ENCODE measurements at places on chromosomes 13 and 19.

- no peak for DNase-seq
Observed at GRCh38 chr13:60275208-60275607, 111.5 kb upstream of the DIAPH3 start.

GRCh38 chr19:1343041-1343440 is 40.7 kb upstream of the NDUFS7 start:
- no peak for DNase-seq

GRCh38 chr13:27968316-27969081 is 616 bp downstream of the CDX2 start:
- no peak for DNase-seq

DNA sequence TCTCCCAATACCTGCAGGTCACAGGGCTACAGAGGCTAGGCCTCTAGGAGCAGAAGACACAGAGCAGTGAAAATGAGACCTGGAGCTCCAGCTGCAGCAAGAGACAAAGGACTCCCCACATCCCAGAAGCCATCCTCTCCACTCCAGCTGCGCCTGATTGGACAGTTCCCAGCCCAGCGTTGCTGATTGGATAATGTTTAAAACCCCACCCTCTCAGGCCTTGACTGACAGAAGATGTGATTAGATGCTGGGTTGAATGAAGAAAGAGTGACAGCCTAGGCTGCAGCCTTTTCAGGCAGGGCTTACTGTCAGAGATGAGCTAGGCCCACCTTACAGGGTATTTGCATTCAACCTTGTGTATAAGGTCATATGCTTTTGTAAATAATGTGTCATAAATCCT is 59.4 kb downstream of the ZNF708 start:
- DNase-seq = no peak

DNA sequence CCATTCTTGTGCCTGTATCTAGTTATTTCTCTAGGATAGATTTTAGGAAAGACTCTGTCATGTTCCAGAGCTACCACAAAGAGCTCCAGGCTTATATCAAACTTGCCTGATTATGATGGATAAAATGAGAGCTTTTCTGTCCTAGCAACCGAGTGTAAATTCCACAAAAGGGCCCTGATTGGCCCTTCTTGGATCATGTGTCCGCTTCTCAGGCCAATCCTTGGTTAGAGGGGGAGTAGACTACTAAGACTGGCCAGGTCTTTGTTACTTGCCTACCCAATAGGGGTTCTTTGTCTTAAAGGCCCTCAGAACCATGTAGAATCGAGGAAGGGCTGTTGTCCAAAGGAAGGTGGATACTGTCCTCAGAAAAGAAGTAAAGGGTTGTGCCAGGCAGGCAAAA is 2.4 kb downstream of the DHX34 start:
- DNase-seq = no peak

GRCh38 chr13:46165485-46166223 is 16.3 kb downstream of the LCP1 start:
- no peak for DNase-seq

GRCh38 chr13:112802802-112803195 is 113.0 kb downstream of the ATP11A start:
- DNase-seq = no peak

Measured in SIG-M5 (cell line).